T-cell (primary cell): ENCODE measurements at places on chromosomes 7 and 10. TPM values are rescaled to one million over a fixed set of nuclear protein-coding genes. Genes with fewer than 3 reads are reported as not detected.

The ZRANB1 gene
- total RNA-seq, result 21.4 TPM

The PLXDC2 gene
- total RNA-seq, result 1.1 TPM

The NME8 gene
- 0.39 TPM for total RNA-seq

DNA sequence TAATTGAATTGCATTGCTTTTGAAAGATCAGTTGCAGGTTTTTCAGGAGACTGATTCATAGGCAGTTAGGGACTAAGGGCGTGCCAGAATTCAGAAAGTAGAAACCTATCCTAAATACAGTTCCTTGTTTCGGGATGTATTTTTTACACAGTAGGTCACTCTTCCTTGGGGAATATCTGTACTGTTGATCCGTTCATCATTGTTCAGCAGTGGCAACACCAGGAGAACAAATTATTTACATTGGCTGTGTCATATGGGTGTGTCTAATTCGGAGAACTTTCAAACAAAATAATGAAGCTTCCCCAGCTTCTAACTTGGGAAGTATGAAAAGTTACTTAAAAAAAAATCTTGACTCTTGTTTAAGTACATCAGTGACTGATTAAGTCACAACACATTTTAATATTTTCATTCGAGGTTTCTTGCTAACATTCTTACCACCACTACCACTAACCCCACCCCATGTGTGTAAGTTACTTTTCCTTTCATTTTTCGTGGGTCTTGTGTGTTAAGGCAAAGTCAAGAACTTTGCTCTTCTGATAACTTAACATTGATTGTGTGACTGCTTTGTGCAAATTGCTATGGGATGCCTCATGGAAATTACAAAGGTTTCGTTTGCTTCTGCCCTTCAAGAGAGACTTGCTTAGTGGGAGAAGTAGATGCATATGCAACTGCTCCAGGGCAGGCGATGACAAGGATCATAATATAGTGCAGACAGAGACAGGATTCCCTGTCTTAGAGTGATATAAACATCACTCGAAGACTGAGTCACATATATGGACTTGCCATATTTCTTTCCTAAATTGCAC lies 43.8 kb upstream of the RPA3 start:
- DNase-seq, result peak; percentile 26

DNA sequence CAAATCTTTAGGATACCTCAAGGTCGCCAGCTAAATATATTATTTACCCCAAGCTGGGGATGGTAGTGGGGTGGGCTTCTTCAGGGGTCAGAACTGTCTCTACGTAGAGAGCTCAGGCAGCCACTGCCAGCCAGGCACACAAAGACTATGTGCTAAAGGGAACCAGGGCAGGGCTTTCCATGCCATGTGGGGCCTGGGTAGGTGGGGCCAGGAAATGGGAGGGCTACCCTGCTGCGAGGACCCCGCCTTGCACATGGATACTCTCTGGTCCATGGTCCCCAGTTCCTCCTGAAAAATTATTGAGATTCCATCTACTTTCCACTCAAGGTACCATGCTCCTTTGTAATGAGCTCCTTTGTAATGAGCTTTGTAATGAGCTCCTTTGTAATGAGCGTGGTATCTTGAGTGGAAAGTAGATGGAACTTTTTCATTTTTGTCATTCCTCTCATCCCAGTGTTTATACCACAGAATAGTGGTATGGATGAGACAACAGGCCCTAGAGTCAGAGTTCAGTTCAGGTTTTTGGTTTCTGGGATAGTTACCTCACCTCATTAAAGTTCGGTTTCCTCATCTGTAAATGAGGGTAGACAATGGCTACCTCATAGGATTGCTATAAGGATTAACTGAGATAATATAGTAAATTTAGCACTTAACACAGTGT lies 5.8 kb downstream of the SYNPO2L start:
- no peak for DNase-seq

DNA sequence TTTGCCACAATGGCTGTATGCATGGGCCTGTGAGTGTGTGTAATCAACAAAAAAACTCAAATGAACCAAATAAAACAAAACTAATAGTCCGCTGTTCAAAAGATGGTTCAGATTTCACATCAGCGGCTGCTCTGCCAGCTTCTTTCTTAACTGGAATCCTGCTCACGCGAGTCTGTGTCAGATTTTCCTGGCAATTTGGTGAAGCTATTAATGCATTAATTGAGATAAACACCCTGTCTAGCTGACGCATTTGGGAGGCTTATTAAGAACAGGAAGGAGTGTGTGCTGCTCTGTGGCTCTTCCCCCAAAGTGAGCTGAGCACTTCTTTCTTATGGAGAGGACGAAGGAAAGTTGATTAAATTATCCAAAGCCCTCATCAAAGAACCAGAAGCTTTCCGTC lies 336.6 kb upstream of the MKI67 start:
- no peak for DNase-seq

DNA sequence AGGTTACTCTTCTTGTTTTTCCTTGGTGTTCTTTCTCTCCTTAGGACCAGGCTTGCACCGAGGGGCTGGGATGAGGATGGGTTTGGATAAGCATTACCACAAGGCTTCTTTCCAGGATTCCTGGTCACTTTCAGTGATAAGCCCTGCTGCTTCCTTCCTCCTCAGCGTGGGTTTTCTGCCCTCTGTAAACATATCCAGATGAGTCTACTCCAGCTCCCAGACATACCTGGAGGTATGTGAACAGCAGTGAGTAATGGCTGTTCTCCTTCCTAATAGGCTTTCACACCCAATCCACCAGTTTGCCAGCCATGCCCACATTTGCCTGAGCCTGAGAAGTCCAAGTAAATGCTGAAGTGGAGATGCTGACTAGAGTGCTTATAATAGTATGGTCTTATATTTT lies 229.8 kb upstream of the YAE1 start:
- no peak for DNase-seq

DNA sequence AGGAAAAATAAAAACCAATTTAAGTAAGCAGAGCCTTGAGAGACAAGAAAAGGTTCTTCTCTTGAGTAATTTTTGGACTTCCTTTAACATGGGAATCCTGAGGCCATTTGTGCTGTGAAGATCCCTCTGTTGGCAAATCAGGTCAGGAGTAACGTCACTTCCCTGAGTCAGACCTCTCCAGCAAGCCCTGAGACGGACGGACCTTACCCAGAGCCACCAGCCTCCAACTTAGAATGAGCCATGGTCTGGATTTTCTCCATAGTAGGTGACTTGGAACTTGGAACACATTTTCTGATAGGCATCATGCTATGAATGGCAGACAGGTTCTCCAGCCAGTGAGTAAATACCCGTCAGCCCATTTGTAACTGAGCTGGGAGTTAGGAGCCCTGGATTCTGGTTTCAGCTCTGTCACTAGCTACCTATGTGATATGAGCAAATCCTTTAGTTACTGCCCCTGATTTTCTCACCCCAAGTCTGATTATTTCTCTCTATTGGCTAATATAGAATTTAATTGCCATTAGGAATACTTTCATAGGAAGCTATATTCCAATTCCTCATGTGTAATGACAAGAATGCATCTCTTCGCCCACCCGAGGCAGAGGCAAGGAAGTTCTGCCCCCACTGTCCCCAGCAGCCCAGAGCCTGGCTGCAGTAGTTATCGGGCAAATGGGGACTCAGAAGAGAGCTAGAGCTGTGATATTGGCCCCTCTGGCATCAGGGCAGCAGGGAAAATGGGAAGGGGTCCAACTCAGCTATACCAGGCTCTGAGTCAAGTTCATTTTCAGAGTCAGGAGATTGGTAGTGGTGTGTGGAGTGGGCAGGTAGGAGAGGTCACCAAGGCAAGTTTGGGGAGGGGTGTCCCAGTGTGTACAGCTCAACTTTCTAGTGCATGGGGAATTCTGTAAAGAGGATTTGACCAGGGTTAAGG lies 153.7 kb upstream of the AGK start:
- DNase-seq, result no peak

DNA sequence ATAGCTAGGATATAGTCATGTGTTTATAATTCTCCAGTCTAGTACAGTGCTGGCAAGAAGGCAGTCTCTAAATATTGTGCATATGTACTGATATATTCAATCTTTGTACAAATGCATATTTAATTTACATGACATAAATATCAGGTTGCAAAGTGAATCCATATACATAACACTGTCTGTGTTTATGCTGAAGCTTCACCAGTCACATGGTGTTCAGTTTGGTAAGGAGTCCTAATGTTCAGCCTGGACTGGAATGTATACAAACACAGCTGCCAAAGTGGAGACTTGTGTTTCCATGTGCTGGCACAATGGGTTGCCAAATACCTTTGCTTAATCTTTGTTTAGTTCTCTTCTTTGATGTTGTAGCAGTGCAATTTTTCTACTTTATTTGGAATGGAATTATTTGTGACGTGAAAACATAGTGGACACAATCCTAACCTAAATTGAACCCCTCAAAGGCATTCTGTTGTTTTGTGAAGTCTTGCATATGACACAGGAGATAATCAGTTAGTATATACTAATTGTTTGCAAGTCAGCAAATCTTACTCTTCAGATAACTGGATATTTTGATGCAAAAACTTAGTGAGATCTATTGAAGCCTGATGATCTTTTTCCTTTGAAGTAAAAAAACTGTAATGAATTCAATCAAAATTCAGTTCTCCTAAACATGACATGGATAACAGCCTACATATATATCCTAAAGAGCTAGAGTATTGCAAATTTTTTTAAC lies 17.3 kb upstream of the ARL4A start:
- no peak for DNase-seq

GRCh38 chr10:71075086-71075758 lies 137.1 kb upstream of the UNC5B start:
- DNase-seq, result no peak

DNA sequence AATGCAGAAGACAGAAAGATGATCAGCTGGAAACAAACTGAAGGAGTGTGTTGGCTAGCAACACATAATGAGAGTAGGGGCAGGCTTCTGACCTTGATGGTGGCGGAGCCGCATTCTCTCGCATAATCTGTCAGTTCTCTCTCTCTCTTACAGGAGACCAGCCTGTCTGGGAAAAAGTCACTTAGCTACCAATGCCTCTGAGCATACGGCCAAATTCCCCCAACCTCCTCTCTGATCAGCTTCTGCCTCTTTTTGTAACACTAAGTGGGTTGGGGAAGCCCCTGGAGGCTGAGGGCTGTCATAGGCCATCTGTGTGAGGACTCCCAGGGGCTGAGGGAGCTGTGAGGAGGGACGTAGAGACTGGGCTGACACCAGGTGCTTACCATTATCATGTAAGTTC lies 104.6 kb downstream of the HIPK2 start:
- DNase-seq, result no peak

DNA sequence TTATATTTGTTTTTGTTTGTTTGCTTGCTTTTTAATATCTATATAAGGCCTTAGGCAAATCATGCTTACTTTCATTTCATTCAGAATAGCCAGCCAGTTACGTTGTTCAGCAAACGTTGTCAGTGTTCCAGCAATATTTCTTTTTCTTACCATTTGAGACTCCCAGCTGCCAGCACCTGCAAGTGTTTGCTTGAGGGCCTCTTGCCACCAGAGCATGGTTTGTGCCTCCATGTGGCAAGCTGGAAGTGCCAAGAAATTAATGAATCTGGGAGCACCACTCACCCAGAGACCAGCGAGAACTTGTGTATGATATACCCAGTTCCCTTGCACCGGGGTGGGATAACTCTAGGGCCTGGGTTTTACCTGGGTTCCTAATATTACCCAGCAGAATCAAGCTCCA lies 177.1 kb upstream of the CSTF2T start:
- no peak for DNase-seq

- no peak for DNase-seq
Observed at GRCh38 chr10:19929506-19930140, 113.4 kb downstream of the PLXDC2 start.

DNA sequence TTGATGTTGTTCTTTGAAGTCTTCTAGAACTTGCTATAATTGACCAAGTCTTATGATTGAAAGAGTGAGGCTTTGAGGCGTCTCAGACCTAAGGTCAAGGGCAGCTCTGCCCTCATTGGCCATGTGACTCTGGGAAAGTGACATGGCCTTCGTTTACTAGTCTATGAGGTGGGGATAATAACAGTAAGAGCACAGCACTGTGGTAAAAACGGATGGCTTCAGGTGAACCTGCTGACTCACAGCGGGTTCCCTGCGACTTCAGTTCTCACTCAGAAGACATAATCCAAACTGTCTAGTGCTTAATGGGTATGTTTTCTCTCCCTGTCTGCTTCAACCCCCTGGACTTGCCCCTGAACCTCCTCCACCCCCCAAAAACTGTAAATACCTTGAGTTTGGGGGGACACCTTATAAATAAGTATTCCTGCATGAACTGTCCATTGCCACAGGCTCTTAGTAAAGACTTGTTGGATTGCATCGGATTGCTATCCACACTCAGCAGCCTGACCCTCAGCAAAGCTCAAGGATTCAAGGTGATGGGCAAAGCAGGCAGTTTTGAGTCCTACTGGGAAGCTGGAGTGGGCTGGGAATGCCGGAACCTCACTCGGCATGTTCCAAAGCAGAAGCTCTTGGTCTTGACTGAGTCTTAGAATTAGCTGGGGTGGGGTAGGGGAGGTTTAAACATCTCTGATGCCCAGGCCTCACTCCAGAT lies 304.6 kb downstream of the KLF6 start:
- no peak for DNase-seq

DNA sequence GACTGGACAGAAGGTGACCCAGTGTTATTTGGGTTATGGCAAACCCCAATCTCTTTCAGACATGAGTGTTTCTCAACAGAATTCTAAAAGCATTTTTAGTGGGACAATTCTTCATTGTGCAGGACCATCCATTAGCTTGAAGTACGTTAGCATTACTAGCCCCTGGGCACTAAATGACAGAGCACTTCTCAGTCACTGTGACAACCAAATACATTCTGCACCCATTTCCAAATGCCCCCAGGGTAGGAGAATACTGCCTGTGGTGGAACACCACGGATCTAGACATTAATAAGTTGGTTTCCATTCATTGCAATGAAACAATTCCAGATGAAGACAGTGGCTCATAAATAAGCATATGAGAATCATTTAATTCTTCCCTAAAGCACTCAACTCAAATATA lies 102.4 kb upstream of the FRMD4A start:
- no peak for DNase-seq
